ENCODE measurements at places on chromosomes 2 and 18.
A peak's percentile ranks its signal among the peaks of the same experiment; 100 is the strongest.

- DNase-seq = no peak
Observed at GRCh38 chr2:69087211-69087911, 74.4 kb downstream of the ANTXR1 start.

DNA sequence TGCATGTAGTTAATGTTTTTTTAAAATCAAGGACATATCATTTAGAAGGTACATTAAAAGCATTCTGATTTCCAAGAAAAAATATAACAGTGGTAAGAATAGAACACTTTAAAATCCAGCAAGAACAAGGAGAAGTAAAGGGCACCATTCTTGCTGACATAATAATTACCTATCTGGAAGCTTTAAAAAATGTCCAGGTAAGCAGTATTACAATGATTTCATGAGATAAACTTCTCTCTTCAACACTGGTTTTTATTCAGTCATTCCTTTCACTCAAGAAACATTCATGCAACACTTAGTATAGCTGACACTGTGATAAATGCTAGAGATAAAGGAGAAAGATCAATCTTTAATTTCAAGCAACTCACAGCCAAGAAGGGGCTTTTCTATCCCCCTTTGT lies 2.9 kb upstream of the KANSL1L start:
- no peak for DNase-seq

- no peak for DNase-seq
Observed at GRCh38 chr2:221529177-221529942, 42.7 kb downstream of the EPHA4 start.

GRCh38 chr2:3313781-3314375 lies 63.7 kb downstream of the EIPR1 start:
- no peak for DNase-seq

GRCh38 chr2:28674062-28674712 lies 77.4 kb upstream of the PPP1CB start:
- no peak for DNase-seq

GRCh38 chr2:127631541-127631996 lies 14.4 kb upstream of the GPR17 start:
- no peak for DNase-seq

- peak; percentile 72 for DNase-seq
Observed at GRCh38 chr2:72325592-72326422, 178.1 kb upstream of the CYP26B1 start.

DNA sequence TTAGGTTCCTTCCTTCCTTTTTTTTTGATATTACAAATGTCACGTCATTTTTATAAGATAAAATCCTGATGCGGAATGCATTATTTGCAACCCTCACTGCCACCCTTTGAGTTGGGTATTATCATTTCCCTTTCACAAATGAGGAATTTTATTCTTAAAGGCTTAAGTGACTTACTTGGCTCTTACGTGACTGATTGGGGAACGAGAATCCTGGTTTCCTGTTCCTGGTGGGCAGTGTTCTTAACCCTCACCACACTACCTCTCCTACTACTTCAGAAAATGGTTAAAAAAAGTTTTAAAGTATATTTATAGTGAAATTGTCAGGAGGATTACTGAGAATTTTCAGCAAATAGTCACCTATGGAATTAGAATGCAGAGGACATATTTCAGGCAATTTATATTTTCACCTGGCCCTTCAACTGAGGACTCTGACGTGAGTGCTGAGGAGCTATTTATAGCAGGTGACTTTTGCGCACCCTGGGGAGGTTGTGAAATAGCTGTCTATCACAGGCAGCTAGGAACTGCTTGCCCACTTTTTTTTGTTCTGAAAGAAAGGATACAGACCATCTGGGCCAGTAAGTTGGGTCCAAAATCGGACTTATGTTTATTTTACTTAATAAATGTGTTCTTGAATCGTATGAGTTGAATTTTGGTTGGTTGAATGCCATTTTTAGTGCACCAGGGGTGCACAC lies 18.7 kb upstream of the RASGRP3 start:
- no peak for DNase-seq

DNA sequence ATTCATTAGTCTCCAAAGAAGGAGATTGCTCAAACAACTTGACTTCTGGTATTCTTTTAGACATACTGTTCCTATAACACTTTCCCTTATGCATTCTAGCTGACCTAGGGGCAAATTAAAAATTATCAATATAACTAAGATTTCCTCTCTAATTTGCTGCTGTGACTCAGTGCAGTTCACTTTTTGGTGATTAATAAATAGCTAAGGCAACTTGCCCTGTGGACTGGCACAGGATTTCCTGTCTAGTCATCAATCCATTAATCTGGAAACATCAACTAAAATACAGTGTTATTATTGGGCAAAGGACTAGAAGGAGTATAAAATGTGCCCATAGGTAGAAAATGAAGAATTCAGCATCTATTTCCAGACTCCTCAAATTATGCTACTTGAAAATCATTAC lies 83.5 kb upstream of the SERPINE2 start:
- DNase-seq = no peak

DNA sequence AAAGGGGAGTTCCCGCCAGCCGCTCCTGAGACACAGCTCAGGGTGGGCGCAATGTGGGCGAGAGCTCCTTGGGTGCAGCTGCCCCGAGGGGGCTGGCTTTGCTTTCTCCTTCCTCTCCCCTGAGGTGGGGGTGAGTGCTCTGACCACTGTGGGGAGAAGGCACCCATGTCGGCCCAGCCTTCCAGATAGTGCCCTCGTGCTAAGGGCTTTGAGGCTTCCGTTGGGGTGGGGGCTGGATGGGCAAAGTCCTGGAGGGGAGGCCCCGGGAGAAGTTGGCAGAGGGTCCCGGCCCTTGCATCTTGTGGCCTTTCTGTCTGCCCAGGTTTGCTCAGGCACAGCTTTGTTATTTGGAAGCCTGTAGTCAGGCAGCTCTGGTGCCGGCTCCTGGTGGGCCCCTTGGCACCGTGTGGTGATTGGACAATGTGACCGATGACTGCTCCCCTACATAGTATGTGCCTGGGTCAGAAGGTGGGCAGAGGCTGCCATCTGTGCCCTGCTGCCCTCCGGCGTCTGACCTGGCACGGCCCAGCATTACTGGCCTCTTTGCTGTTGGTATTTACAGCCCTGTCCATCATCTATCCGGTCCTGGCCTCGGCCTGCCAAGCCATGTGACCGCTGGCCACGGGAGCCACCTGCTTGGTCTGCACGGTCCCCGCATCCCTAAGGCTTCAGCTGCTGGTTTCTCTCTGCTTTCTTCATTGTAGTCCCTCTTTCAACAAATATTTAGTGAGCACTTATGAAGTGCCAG lies 50.8 kb downstream of the TWIST2 start:
- no peak for DNase-seq

DNA sequence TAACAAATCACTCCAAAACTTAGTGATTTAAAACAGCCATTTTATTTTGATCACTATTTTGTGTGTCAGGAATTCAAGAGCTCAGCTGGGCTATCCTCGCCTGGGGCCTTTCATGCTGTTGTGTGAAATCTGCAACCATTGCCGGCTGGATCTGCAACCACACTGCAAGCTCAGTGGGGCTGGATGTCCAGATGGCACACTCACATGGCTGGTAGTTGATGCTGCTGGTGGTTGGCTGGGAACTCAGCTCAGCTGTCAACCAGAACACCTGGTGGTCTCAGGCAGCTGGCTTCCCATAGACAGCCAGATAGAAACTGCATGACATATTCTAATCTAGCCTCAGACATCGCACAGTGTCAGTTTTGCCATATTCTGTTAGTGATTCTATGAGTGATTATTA lies 30.6 kb upstream of the AP1S3 start:
- no peak for DNase-seq

All from WTC11 (cell line).